ENCODE measurements at places on chromosomes 2 and 18. TPM values are rescaled to one million over a fixed set of nuclear protein-coding genes. Genes with fewer than 3 reads are reported as not detected.

GRCh38 chr18:40810372-40810771 lies 1144.7 kb upstream of the PIK3C3 start:
- DNase-seq, result no peak

DNA sequence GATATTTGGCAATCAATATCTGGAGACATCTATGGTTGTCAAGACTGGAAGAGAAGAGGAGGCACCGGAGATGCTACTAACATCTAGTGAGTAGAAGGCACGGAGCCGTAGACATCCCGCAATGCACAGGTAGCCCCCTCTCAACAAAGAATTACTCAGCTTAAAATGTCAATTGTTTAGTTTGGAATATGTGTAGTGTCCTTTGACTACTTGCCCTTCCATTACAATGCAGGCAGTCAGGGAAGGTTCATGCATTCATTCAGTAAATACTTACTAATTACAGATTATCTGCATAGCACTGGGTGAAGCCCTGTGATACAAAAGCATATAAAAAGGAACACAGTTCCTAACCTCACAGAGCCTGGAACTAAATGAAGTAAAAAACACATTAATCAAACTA lies 294.0 kb downstream of the RIT2 start:
- DNase-seq, result no peak

DNA sequence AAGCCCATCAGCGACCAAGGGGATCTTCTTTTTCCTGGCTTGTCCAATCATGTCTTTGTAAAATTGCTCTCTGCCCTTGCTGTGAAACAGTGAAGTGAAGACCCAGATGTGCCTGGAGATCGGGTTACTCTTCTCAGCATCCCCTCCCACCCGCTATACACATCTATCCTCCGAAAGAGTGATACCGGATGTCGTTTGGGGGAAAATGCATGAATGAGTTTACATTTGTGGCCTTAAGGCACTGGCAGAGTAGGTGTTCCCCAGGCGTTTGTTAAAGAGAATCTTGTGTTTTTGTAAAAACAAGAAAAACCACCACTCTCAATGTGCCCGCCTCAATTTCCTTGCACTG lies 528.3 kb downstream of the CMPK2 start:
- no peak for DNase-seq

GRCh38 chr18:46950064-46950656 lies 32.8 kb downstream of the KATNAL2 start:
- DNase-seq, result no peak

The GALNT5 gene
- not detected for total RNA-seq

GRCh38 chr2:15890936-15891905 lies 49.1 kb upstream of the MYCN start:
- DNase-seq, result no peak

DNA sequence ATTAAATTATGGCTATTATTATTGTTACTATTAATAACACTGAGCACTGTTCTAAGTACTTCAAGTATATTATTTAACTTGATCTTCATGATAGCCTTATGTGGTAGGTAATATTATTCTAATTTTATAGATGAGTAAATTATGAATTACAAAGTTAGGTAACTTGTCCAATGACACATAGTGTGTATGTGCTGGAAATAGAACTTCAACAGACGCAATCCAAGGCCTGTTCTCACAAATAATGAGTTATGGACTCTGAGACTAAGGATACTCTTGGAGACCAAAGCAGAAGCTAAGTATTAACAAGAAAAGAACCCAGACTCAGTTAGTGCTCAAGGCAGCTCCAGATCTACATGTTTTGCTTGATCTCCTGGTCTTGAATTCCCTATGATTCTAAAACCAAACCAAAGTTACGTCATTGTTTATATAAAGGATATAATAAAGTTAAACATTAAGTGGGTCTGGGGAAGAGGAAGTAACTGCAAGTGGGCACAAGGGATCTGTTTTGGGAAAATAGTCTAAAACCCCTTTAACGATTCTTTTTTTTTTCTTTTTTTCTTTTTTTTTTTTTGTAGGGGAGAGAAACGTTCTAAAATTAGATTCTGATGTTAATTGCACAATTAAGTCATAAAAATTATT lies 211.3 kb downstream of the ERBB4 start:
- no peak for DNase-seq

DNA sequence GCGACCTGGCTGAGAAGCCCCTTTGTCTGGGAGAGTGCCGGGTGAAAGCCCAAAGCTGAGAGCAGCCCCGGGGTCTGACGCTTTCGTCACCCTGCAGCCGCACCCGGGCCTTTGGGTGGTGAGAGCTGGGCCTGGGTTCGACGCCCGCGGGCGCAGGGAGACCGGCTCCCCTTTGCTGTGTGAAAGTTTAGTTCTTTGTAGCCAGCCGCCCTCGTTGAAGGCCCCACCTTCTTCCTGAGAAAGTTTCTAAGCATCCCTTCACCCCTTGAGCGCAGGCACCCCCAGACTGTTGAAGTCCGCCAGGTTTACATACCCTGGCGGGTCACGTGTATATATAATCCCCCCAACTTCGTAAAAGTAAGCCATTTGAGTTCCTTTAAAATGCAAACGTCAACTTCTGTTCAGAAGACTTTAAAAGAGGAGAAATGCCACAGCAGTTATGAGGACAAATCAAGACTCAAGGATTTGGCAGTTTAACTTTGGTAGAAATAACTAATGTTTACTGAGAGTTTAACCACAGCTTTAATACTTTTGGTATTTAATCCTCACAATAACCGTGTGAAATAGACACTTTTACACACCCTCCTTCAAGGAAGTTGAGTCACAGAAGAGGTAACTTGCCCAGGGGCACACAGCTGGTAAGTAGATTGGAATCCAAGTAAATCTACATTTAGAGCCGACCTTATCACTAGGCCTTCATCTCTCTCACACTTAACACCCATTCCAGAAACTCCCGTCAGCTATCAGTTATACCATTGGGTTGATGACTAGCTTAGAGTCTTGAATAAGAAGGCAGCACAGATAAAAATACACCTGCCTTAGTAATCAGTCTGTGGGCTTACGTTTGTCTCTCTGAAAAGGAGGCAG lies 1.1 kb upstream of the MBOAT2 start:
- peak; percentile 26 for DNase-seq
